ENCODE measurements at places on chromosomes 12 and 14. TPM values are rescaled to one million over a fixed set of nuclear protein-coding genes. Genes with fewer than 3 reads are reported as not detected.

GRCh38 chr12:93050026-93050747, 121.1 kb upstream of the EEA1 start:
- DNase-seq, result peak; percentile 26

DNA sequence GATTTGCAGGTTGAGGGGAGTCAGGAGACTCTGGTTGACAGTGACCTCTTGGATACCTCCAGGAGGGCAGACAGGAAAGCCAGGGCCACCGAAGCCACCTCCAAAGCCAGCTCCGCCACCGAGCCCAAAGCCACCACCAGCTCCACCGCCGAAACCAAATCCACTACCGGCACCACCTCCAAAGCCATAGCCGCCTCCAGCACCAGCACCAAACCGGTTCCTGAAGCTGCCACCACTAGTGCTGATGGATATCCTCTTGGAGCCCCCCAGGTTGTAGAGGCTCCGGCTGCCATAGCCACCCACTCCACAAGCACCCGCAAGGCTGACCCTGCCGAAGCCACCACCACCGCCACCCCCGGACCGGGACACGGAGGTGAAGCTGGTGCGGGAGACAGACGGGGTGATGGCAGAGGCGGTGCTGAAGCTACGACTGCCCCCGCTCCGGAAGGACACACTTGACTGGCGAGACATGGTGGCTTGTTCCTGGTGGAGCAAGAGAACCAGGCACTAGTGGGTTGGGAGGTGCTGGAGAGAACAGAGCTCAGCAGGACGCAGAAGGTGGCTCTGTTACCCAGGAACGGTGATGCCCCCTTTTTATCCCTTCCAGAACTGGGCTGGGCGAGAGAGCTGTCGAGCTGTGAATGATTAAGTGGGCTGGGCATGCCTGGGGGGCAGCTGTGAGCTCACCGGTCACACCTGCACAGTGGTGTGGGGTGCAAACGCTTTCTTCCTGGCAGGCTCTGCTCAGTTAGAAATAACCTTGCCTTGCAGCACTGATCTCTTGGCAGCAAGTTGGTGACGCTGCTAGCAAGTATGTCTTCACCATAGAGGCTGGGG, at the start of gene KRT5:
Gene KRT5, minus strand, starts transcription at position 569 of the 837 bp plus-strand sequence. Its CDS starts 98 bp downstream, at position 471.
- no peak for DNase-seq

- DNase-seq, result no peak
Measured at GRCh38 chr12:46318037-46318436, 49.2 kb upstream of the SLC38A1 start.

MYL6B gene
- total RNA-seq, result 103 TPM

NINJ2 gene
- total RNA-seq, result 0.94 TPM

- DNase-seq, result no peak
Measured at GRCh38 chr12:112812600-112813406, 21.3 kb downstream of the RPH3A start.

DNA sequence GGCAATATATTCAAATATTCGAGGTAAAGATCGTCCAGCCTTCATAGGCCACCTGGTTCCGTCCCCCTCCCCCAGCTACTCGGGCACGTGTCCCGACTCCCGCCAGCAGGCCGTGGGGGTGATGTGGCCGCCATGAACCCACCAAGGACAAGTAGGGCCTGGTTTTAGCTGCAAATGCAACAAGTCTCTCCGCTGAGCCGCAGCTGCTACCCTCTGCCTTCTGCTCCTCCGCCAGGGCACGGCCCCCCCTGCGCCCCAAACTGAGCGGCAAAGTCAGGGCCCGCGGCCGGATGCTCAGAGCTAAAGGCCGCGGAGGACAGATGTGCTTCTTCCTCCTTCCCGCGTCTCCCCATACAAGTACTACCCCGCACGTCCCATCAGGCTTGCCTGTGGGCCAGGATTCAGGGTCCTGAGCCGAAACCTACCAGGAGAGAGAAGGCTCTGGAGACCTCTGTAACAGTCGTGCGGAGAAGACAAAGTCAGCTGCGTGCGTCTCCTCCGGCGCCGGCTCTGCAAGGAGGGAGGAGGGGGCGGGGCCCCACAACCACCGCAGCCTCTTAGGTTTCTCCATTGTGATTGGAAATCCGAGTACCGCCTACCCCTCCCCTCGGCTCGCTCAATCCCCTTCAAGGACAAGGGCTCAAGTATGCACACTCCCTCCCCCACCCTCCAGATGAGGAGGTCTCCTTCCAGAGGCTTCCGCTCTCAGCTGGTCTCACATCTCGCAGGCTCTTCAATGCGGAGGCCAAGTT, at the start of gene LDHB:
Gene LDHB, minus strand, starts transcription at position 517 of the 752 bp plus-strand sequence. CDS start 3,171 bp downstream, outside the sequence.
- DNase-seq, result peak; percentile 99

ALDH1L2 gene
- total RNA-seq, result 3.9 TPM

- no peak for DNase-seq
Measured at GRCh38 chr14:87050421-87050820, 942.6 kb downstream of the GALC start.

- DNase-seq, result no peak
Measured at GRCh38 chr12:19704966-19705365, 265.7 kb downstream of the AEBP2 start.

DNA sequence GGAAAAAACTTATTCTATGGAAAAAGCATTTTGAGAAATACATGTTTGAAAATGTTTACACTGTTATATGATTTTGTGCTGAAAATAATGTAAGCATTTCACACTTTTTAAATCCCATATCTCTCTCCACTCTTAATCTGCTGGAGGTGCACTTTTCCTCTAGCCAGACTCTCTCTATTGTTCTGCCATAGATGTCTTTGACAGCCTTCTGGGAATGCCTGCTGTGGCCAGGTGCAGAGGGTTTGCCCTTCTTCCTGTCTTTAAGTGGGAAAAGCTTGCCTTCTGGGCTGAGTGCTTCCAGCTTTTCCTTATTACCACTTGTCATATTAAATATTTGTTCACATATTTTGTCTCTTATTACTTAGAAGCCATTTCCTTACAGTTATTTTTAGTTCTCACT, 60.1 kb upstream of the PPM1H start:
- peak; percentile 72 for DNase-seq

DNA sequence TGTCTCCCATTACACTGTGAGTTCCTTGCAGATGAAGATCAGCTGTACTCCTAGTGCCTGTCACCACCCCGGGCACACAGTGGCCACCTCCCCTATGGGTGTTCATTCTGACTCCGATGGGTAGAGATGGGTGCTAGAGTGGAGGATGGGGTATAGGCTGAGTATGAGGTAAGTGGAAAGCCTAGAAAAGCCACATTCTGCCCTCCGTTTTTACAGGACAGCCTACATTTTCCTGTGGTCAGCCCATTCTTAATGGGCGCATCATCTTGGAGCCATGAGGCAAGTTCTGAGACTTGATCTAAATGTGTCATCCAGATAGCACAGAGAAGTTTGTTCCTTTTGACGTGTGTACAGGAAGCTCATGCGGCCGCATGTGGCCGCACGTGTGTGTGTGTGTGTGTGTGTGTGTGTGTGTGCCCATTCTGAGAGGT, 166.7 kb upstream of the HIF1A start:
- no peak for DNase-seq

DNA sequence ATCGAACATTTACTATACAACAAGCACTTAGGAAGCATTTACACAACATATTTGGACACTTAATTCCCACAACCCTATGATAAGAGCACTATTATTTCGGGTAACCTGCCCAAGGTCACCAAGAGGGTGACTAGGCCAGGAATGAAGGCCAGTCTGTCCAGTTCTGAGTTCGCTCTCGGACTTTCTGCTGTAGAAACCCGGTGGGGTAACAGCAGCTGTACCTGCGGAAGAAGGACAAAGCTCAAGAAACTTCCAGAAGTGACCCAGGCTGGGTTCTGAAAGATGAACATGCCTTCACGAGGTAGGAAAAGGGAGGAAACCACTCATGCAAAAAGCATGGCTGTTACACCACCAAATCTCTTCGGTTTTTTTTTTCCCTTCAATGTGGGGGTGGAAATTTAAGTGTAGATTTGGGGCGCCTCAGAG, 10.8 kb downstream of the PLA2G1B start:
- DNase-seq, result no peak

PCK2 gene
- 103 TPM for total RNA-seq

- DNase-seq, result no peak
Measured at GRCh38 chr14:88879022-88879421, 54.6 kb downstream of the TTC8 start.

GRCh38 chr14:23020143-23021128, 10.5 kb upstream of the C14orf93 start:
- DNase-seq, result no peak

GRCh38 chr12:106984588-106985137, 2.3 kb downstream of the MTERF2 start:
- DNase-seq, result no peak

DNA sequence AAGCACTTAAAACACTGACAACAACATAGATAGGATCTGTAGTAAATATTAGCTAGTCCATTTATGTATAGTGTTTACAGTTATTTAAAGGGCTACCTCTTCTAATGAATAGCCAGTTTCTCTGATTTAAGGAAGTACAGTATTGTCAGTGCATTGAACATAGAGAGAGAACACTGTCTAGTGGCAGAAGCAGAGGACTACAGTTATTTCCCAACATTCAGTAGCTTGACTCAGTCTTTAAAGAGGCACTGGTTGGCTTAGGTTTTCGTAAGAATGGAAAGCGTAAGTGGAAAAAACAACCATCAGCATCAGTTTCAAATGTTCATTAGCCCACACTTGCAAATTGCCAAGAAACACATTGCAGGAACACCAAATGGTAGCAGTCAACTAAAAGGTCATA, 125.0 kb upstream of the HMGA2 start:
- DNase-seq, result no peak

DNA sequence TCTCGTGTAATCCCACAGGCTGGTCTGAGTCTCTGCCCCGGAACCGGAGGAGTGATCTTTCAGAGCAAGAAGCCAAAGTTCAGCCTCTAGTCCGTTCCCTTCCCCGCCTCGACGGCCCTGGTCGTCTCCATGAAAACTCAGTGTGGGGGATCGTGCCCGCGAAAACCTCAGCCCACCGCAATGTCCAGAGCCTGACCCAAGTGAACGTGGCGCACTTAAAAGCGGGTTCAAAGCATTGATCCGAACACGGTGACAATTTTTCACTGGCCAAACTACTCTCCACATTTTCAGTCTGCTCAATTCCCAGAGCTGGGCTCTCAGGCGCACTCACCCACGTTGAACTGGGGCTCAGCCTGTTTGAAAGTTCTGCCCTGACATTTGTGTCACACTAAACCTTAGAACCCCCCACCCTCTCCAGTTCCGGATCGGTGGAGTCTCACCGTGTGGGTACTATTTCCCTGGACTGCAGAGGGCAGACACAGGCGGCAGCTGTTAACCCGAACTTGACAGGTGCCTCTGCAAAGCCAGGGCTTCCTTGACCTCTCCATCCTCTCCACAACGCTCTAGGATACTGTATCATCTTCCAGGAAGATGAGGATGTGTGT, 886 bp upstream of the PRICKLE1 start:
- DNase-seq, result peak; percentile 31

GRCh38 chr14:50070840-50071548, 45.4 kb downstream of the VCPKMT start:
- no peak for DNase-seq

DNA sequence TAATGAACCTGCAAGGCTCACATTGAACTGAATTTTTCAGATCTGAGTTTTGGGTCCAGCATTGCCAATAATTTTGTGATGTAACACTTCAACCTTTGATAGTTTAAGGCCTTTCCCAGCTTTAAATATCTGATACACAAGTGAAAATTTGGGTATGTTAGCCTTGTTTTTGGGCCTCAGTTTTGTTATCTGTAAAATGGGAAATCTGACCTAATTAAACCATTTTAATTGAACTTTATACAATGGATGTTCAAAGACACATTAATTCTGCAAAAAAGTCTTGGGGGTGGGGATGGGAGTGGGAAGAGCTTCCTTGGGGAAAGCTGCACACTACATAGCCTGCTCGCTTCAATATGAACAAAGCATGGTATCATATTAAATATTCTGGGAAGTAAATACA, 5.2 kb upstream of the SPATS2 start:
- no peak for DNase-seq

GRCh38 chr12:20625531-20625930, 69.6 kb upstream of the SLCO1C1 start:
- no peak for DNase-seq

- no peak for DNase-seq
Measured at GRCh38 chr14:87908550-87908949, 84.4 kb downstream of the GALC start.

PRH2 gene
- total RNA-seq, result not detected

ITGA7 gene
- total RNA-seq, result 49.1 TPM

- peak; percentile 21 for DNase-seq
Measured at GRCh38 chr12:78530100-78530765, 334.3 kb upstream of the SYT1 start.

CCND2 gene
- 224 TPM for total RNA-seq

- DNase-seq, result no peak
Measured at GRCh38 chr12:47944685-47945340, 18.6 kb upstream of the TMEM106C start.

ACOT6 gene
- not detected for total RNA-seq

GRCh38 chr14:75303381-75303789, 24.8 kb downstream of the FOS start:
- peak; percentile 90 for DNase-seq

- DNase-seq, result peak; percentile 8
Measured at GRCh38 chr14:31387091-31387490, 33.3 kb downstream of the HEATR5A start.

DNA sequence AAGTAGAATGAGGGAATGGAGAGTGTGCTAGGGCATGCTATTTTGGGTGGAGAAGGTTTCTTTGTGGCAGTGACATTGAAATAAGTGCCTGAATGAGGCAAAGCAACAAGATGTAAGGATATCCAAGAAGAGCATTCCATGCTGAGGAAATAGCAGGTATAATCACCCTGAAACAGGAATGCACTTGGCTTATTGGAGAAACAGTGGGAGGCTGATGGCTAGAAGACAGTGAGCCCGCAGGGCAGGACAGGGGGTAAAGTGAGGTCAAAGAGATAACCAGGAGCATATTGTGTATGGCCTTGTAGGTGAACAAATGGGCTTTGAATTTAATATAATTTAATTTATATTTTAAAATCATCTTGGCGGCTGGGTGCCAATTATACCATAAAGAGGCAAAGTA, 877.0 kb downstream of the DIO2 start:
- peak; percentile 14 for DNase-seq

- DNase-seq, result no peak
Measured at GRCh38 chr14:80705241-80705980, 236.1 kb downstream of the CEP128 start.

CISTR gene
- total RNA-seq, result not detected

- no peak for DNase-seq
Measured at GRCh38 chr12:84336231-84336630, 576.4 kb downstream of the SLC6A15 start.

- peak; percentile 92 for DNase-seq
Measured at GRCh38 chr12:14769969-14770495, 33.2 kb downstream of the WBP11 start.

GRCh38 chr14:101104485-101104884, 201.0 kb upstream of the RTL1 start:
- no peak for DNase-seq

DNA sequence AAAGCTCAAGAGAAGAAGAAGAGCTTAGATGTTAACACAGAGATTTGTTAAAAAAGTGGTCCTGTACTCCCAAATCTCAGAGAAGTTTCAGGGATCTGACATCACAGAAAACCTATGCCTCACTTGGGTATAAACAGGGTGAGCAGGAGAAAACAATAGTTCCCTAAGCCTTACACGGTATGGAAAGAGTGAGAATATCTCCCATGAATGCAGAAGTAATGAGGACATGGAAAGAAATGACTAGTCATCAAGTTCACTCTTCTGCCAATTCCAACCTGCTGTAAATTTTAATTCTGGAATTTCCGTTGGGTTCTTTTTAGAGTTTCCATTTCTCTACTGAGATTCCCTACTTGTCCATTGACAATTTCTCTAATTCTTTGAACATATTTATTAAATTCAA, 6.2 kb upstream of the PTGER2 start:
- no peak for DNase-seq

PDE3A gene
- total RNA-seq, result 9.2 TPM

GRCh38 chr14:26887847-26888246, 290.0 kb upstream of the NOVA1 start:
- no peak for DNase-seq

SAMD4A gene
- 6.9 TPM for total RNA-seq

Measured in GM23338 (cell line).